ENCODE measurements at places on chromosomes 12 and 14. TPM values are rescaled to one million over a fixed set of nuclear protein-coding genes. Genes with fewer than 3 reads are reported as not detected.

DNA sequence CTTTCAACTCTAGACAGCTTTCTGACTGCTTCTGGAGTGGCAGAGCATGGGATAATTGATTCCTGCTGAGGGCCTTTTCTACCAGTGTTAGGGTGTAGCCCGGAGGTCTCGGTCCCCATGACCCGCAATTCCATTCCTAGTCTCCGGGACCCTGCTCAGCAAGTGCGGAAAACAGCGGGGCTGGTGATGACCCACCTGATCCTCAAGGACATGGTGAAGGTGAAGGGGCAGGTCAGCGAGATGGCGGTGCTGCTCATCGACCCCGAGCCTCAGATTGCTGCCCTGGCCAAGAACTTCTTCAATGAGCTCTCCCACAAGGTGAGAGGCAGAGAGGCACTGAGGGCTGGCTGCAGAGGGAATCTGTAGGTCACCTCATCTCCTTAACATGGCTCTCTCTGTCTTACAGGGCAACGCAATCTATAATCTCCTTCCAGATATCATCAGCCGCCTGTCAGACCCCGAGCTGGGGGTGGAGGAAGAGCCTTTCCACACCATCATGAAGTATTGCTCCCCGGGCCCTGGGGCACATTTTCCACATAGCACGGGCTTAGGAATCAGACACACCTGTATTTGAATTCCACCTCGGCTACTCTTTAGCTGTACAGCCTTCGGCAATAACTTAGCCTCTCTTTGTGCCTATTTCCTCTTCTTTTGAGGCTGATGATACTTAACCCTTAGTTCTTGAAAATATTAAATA, 5.6 kb upstream of the GAPDH start:
- peaks cover 19% of the 10 kb centered on the region for H3K4me1 ChIP-seq
- H3K4me3 ChIP-seq, result no peak overlapping the region
- H3K27ac ChIP-seq, result no peak overlapping the region
- H3K27me3 ChIP-seq, result no peaks in the 10 kb centered on the region
- DNase-seq, result no peak

GRCh38 chr14:34049790-34050189, 98.9 kb upstream of the EGLN3 start:
- DNase-seq, result no peak
- H3K4me3 ChIP-seq, result no peak overlapping the region
- H3K36me3 ChIP-seq, result peaks cover 26% of the 10 kb centered on the region

DNA sequence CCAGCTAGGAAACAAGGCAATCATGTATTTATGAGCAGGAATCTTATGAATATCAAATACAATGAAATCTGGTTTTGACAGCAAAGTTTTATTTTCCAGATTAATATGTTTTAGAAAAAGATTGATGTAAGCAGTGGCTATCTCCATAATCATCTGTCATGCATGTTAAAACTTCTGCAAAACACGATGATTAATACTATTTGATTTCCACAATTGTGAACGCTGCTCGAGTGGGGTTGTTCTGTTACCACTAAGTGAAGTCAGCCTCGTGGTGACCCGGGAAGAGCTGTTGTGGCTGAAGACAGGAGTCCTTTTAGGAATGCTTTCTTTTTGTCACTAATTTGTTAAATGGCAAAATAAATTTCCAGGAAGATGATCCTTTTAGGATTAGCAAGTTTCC, 9.4 kb downstream of the CFAP251 start:
- H3K27me3 ChIP-seq, result peaks cover 3% of the 10 kb centered on the region
- H3K4me1 ChIP-seq, result no peaks in the 10 kb centered on the region
- H3K4me3 ChIP-seq, result no peak overlapping the region
- DNase-seq, result no peak
- H3K27ac ChIP-seq, result no peak overlapping the region

GRCh38 chr12:26732005-26732908, 100.7 kb downstream of the ITPR2 start:
- no peaks in the 10 kb centered on the region for H3K27me3 ChIP-seq
- peaks cover 26% of the 10 kb centered on the region for H3K4me1 ChIP-seq
- H3K27ac ChIP-seq, result no peak overlapping the region
- peak overlapping the region; percentile 0 for H3K4me3 ChIP-seq

GRCh38 chr12:77830583-77831351, at the start of gene NAV3:
TSS of gene NAV3 (plus strand) at chr12:77830894. CDS start at chr12:77831462, 568 bp downstream.
- H3K4me3 ChIP-seq, result no peak within 1 kb of the TSS
- H3K4me1 ChIP-seq, result no peaks in the 10 kb centered on the region
- no peak for DNase-seq

DNA sequence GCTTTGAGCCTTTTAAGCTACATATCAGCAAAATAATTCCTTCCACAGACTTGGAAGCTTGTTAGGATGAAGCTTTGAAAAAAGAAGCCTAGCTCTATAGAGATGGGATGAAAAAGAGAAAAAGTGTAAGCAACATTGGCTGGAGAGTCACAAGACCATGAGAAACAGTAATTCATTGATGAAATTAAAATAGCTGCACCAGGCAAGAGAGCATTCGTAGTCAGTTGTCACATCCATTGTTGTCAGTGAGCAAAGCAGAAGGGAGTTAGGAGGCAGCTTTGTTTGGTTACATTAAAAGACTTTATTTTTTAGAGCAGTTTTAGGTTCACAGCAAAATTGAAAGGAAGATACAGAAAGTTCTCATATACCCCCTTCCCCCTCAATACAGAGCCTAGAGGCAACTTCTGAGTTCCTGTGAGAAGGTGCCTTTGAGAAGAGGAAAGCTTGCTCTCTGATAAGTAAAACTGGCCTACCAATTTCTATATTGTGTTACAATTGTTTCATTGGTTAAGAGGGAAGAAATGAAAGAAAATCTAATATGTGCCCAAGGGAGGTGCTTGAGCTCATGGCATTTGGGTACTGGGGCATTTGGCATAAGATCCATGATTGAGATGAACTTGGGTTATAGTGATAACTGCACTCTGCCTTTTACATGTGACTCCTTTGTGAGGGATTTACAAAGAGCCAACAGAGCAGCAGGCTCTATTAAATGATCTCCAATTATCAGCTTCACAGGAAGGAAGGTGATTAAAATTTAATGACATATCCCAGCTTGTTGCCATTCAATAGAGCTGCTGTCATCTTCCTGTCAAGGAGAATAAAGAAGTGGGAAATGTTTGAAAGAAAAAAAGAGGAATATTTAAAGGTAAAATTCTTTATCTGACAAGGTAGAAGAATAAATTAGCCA, 361.3 kb upstream of the TMTC1 start:
- H3K27ac ChIP-seq, result no peak overlapping the region
- no peak for DNase-seq
- no peaks in the 10 kb centered on the region for H3K4me1 ChIP-seq

- peaks cover 78% of the 10 kb centered on the region for H3K4me1 ChIP-seq
- DNase-seq, result peak; percentile 61
- H3K4me3 ChIP-seq, result peak overlapping the region; percentile 81
These were observed 12.7 kb upstream of the HDAC7 start for GRCh38 chr12:47832263-47832933.

GRCh38 chr12:27747111-27747820, 32.8 kb upstream of the KLHL42 start:
- H3K4me3 ChIP-seq, result no peak overlapping the region
- H3K27ac ChIP-seq, result no peak overlapping the region
- H3K36me3 ChIP-seq, result peaks cover 27% of the 10 kb centered on the region
- H3K27me3 ChIP-seq, result no peaks in the 10 kb centered on the region
- no peak for DNase-seq

DNA sequence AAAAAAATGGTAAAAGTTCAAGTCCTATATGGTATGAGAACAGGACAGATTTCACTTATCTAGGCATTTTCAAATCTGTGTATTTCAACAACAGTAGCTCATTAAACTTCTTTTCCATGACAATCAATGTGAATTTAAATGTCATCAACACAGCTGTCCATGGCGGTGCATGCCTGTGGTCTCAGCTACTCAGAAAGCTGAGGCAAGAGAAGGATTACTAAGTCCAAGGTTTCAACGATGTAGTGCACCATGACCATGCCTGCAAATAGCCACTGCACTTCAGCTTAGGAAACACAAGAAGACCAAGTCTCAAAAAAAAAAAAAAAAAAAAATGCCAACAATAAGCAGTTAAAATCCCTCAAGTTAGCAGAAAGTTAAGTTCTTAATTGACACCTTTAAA, 214.6 kb downstream of the C12orf50 start:
- H3K4me1 ChIP-seq, result no peaks in the 10 kb centered on the region
- no peak for DNase-seq

DNA sequence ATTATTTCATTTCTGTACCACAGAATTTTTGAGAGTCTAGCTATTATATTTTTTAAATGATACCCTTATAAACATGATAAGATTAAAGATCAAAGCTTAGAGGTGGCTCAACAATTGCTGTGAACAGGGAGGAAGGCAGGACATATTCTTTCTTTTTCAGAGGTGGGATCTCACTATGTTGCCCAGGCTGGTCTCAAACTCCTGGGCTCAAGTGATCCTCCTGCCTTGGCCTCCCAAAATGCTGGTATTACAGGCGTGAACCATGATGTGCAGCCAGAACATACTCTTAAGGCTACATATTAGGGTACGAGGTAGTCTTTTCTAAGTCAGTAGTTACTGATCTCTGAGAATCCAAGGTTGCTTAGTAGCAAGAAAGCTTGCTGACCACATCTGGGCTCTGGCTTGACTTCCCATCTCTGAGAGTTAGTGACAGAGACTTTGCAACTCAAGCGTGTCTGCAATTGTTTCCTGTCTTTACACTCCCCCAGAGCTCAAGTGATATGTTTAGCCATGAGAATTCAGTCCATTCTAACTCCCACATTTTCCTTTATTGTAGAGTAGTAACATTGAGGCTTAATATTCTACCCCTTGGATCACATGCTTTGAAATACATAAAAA, 8.6 kb downstream of the RAB5B start:
- no peak for DNase-seq
- H3K36me3 ChIP-seq, result peaks cover 10% of the 10 kb centered on the region
- H3K4me3 ChIP-seq, result no peak overlapping the region
- no peak overlapping the region for H3K27ac ChIP-seq
- peaks cover 8% of the 10 kb centered on the region for H3K4me1 ChIP-seq
- no peaks in the 10 kb centered on the region for H3K27me3 ChIP-seq

- H3K27ac ChIP-seq, result no peak overlapping the region
- H3K27me3 ChIP-seq, result no peaks in the 10 kb centered on the region
- no peak overlapping the region for H3K4me3 ChIP-seq
- H3K36me3 ChIP-seq, result peaks cover 6% of the 10 kb centered on the region
- no peak for DNase-seq
- H3K4me1 ChIP-seq, result peaks cover 24% of the 10 kb centered on the region
These were observed 3.8 kb downstream of the BCDIN3D start for GRCh38 chr12:49838973-49839633.

- no peaks in the 10 kb centered on the region for H3K27me3 ChIP-seq
- no peak overlapping the region for H3K4me3 ChIP-seq
- H3K27ac ChIP-seq, result no peak overlapping the region
- peaks cover 4% of the 10 kb centered on the region for H3K4me1 ChIP-seq
- H3K36me3 ChIP-seq, result no peaks in the 10 kb centered on the region
These were observed 10.9 kb upstream of the SNX6 start for GRCh38 chr14:34640826-34641225.

GRCh38 chr12:67827820-67828383, 161.3 kb upstream of the IFNG-AS1 start:
- H3K36me3 ChIP-seq, result peaks cover 7% of the 10 kb centered on the region
- no peak overlapping the region for H3K4me3 ChIP-seq
- H3K27me3 ChIP-seq, result no peaks in the 10 kb centered on the region
- DNase-seq, result no peak
- H3K27ac ChIP-seq, result no peak overlapping the region
- peaks cover 2% of the 10 kb centered on the region for H3K4me1 ChIP-seq

DNA sequence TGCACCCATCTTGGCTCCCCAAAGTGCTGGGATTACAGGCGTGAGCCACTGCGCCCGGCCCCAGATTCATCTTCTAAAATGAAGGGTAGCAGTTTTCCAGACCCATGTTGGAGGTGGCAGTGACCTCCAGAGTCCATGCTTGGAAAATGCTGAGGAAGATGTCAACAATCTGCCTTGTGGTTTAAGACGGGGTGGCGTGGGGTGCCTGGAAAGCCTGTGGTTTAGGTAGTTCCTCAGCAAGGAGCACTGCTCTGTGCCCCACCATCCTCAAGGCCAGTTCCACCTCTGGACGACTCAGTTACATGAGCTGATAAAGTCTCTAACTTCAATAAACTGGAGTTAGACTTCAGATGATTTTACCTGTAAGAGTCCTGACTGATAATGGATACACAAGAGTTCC, 48.6 kb downstream of the DRAM1 start:
- H3K27ac ChIP-seq, result no peak overlapping the region
- DNase-seq, result no peak
- H3K4me3 ChIP-seq, result no peak overlapping the region
- no peaks in the 10 kb centered on the region for H3K36me3 ChIP-seq
- no peaks in the 10 kb centered on the region for H3K4me1 ChIP-seq

DNA sequence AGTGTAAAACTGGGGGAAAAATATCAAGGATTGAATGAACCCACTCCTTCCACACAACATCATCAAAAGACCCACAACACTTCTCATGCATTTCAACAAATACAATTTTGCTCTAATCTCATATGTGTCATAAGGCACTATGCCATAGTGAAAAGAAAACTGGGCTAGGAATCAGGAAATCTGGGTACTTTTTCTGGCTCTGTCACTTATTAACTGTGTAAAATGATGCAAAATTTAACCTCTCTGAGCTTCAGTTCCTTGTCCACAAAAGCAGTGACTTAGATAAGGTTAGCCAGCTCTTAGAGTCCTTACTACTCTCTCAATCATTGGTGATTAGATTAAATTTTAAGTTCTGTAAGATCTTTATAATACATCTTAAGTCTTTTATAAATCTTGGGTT, 250.5 kb upstream of the SOX5 start:
- no peaks in the 10 kb centered on the region for H3K4me1 ChIP-seq
- H3K27me3 ChIP-seq, result no peaks in the 10 kb centered on the region
- no peak overlapping the region for H3K27ac ChIP-seq
- no peak for DNase-seq

DNA sequence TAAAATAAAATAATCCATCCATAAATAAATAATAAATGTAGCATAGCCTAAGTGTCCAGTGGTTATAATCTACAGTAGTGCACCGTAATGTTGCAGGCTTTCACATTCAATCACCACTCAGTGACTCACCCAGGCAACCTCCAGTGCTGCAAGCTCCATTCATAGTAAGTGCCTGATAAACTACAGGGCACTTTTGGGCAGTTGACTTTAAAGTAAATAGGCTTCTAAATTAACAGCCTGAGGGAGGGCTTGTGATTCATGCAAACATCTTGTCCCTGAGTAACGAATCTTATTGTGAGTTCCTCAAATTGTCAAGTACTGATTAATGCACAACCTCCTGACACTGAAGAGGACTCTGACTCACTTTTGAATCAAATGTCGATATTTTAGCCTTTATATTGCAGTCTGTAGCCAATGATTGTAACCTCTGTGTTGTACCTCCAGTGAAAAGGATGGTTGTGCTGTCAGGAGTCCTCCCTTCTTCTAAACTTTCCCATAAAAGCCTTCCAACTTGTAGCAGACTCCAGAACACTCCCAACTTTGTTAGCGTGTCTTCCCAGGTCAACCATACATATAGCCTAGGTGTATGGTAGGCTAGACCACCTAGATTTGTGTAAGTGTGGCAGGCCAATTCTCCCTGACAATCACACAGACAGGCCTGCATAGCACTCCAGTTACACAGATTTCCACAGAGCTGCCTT, 55.0 kb upstream of the BICD1 start:
- no peaks in the 10 kb centered on the region for H3K27me3 ChIP-seq
- H3K4me3 ChIP-seq, result no peak overlapping the region
- H3K27ac ChIP-seq, result no peak overlapping the region
- no peak for DNase-seq
- H3K4me1 ChIP-seq, result peaks cover 4% of the 10 kb centered on the region

GRCh38 chr12:22477166-22477893, 67.0 kb downstream of the C2CD5 start:
- no peak for DNase-seq
- H3K4me3 ChIP-seq, result no peak overlapping the region
- no peak overlapping the region for H3K27ac ChIP-seq

TMEM63C gene
- 0.48 TPM for total RNA-seq

APOLD1 gene
- 10.3 TPM for total RNA-seq

CFAP54 gene
- total RNA-seq, result 1.8 TPM

ADAMTS20 gene
- not detected for total RNA-seq

PPP1R13B gene
- 17.0 TPM for total RNA-seq

DCN gene
- total RNA-seq, result not detected

CLSTN3 gene
- 104 TPM for total RNA-seq

Measured in activated naive CD8-positive, alpha-beta T cell treated with anti-CD3 and anti-CD28 coated beads, Interleukin-2, amount 10 ng/mL, durations not matched to agents 7 days and 5 days (primary cell).